Non-pigmented ciliary epithelial cell (primary cell): ENCODE measurements at places on chromosomes 1 and 21.
A peak's percentile ranks its signal among the peaks of the same experiment; 100 is the strongest.

- no peak for DNase-seq
These were observed 43.1 kb upstream of the SGIP1 start for GRCh38 chr1:66490816-66491215.

DNA sequence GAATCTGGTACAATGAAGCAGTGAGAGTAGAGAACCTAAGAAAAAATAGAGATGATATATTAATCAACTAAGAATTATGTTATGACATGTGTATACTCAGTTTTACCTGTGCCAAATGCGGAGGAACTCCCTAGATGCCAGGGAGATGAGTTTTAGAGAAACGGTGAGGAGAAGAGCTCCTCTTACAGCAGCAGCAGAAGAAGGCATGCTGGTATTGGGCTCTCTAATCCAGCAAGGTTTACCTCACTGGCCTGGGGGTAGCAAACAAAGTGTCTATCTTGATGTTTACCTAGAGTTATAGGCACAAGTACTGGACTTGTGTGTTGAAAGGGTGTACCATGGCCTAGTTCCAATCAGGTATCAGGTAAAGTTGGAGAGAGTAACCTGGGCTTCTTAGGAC lies 28.9 kb upstream of the DEPDC1 start:
- DNase-seq = no peak

DNA sequence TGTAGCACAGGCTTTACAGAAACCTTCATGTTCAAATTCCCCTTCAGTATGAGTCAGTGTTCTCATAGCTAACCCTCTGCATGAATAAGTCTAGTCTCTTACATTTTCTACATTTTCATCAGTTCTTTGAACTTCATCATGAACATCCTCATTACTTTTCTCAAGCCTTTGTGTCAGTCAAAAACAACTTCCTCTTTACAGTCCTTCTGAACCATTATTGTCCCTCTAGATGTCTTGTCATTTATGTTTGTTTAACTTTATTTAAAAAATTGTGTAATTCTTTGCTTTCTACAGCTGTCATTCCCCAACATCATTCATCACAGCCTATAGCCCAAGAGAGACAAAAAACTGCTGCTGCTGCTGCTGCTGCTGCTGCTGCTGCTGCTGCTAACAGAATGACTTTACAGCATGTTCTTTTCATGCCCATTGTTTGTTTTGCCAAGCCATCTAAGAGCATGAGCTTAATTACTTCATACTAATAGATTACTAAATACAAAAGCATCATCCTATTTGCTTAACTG lies 133.1 kb downstream of the LRRC40 start:
- DNase-seq = peak; percentile 48

GRCh38 chr1:7046314-7046713 lies 261.1 kb downstream of the CAMTA1 start:
- peak; percentile 40 for DNase-seq

DNA sequence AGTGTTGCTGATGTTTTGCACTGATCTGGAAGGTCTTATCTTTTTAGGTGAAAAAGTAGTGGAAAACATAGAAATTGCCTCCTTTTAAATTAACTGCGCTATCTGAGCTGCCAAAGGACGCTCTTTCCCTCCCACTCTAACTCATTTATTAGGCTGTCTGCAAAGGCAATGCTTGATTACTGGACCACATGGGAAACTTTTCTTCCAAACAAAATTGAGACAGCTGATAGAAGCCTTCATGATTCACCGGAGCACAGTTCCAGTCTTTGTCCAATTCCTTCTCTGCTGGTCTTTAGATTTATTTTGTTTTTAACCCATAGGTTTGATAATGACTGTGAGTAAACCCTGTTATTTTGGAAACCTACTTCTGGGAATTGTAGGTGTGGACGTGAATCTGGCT lies 93.0 kb upstream of the RAVER2 start:
- no peak for DNase-seq

DNA sequence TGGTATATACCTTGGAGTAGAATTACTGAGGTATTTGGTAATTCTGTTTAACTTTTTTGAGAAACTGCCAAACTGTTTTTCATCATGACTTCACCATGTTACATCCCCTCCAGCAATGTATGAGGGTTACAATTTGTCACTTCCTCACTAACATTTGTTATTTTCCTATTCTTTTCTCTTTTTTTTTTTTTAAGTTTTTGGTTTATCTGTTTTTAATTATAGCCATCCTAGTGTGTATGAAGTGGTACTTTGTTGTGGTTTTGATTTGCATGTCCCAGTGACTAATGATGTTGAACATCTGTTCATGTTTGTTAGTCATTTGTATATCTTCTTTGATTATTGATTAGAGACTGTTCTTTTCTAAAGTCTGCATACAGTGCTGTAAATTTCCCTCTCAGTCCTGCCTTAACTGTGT lies 147.3 kb downstream of the HS2ST1 start:
- no peak for DNase-seq

GRCh38 chr1:40795811-40796586 lies 12.4 kb downstream of the KCNQ4 start:
- DNase-seq = no peak

- no peak for DNase-seq
These were observed 26.8 kb upstream of the RASAL2 start for GRCh38 chr1:178066908-178067614.

- DNase-seq = no peak
These were observed 324.0 kb downstream of the RPS6KC1 start for GRCh38 chr1:213375002-213375401.

GRCh38 chr1:176206006-176206960 lies 803 bp downstream of the COP1 start:
- DNase-seq = no peak

- no peak for DNase-seq
These were observed 27.6 kb downstream of the LUZP1 start for GRCh38 chr1:23140940-23141596.

- no peak for DNase-seq
These were observed 342.1 kb downstream of the NEGR1 start for GRCh38 chr1:71940261-71940660.
